ENCODE measurements at places on chromosomes 12 and 14. TPM values are rescaled to one million over a fixed set of nuclear protein-coding genes. Genes with fewer than 3 reads are reported as not detected.

DNA sequence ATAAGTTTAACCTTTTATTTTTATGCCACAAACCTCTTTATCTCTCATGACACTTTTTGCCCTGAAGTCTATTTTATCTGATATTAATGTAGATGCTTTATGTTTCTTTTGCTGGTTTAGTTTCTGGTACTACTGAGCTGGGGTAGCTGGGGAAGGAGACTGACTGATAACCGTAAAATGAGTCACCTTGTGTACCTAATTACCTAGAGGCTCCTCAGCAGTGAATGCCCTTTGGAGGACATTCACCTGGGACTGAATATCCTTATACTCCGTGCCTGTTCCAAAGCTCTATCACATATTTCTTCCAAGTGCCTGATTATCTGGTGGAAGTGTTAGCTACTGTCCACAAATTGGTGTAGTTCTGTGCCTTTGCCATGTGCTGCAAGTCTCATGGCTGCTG, 13.9 kb downstream of the ATL1 start:
- H3K4me3 ChIP-seq, result no peak overlapping the region
- no peak overlapping the region for H3K27ac ChIP-seq
- peaks cover 8% of the 10 kb centered on the region for H3K27me3 ChIP-seq
- DNase-seq, result no peak
- H3K4me1 ChIP-seq, result peaks cover 2% of the 10 kb centered on the region

DNA sequence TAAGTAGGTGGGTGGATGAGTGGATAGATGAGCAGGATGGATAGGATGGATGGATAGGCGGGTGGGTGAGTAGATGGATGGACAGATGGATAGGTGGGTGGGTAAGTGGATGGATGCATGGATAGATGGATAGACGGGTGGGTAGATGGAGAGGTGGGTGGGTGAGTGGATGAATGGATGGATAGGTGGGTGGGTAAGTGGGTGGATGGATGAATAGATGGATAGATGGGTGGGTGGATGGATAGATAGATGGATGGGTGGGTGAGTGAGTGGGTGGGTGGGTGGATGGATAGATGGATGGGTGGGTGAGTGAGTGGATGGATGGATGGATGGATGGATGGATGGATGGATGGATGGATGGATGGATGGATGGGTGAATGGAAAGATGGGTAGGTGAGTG, 221.7 kb upstream of the NOS1 start:
- no peak for DNase-seq
- H3K27ac ChIP-seq, result no peak overlapping the region
- no peaks in the 10 kb centered on the region for H3K4me1 ChIP-seq
- no peaks in the 10 kb centered on the region for H3K36me3 ChIP-seq

GRCh38 chr14:53640695-53641094, 315.9 kb downstream of the BMP4 start:
- H3K27ac ChIP-seq, result no peak overlapping the region
- no peaks in the 10 kb centered on the region for H3K36me3 ChIP-seq
- H3K27me3 ChIP-seq, result no peaks in the 10 kb centered on the region
- no peaks in the 10 kb centered on the region for H3K4me1 ChIP-seq
- no peak for DNase-seq

The DHRS2 gene
- 2.3 TPM for total RNA-seq

The HOXC13 gene
- not detected for total RNA-seq

The FAM181A gene
- total RNA-seq, result not detected

The PRICKLE1 gene
- total RNA-seq, result 0.05 TPM

The MFAP5 gene
- total RNA-seq, result not detected

Measured in activated T-helper 2 cell treated with anti-CD3 and anti-CD28 coated beads, Interferon-gamma antibody, Interleukin-2, Interleukin-4, amounts not matched to agents 10 μg/mL and 5 μg/mL and 100 μg/mL, durations not matched to agents 14 hours and 24 hours and 36 hours (primary cell).